ENCODE measurements at places on chromosomes 7 and 10.

- DNase-seq, result no peak
Observed at GRCh38 chr7:90409667-90410066, 6.4 kb downstream of the CLDN12 start.

GRCh38 chr10:70503776-70504175 is 25.2 kb downstream of the PALD1 start:
- DNase-seq, result no peak

- no peak for DNase-seq
Observed at GRCh38 chr7:130655286-130655685, 13.3 kb downstream of the COPG2 start.

DNA sequence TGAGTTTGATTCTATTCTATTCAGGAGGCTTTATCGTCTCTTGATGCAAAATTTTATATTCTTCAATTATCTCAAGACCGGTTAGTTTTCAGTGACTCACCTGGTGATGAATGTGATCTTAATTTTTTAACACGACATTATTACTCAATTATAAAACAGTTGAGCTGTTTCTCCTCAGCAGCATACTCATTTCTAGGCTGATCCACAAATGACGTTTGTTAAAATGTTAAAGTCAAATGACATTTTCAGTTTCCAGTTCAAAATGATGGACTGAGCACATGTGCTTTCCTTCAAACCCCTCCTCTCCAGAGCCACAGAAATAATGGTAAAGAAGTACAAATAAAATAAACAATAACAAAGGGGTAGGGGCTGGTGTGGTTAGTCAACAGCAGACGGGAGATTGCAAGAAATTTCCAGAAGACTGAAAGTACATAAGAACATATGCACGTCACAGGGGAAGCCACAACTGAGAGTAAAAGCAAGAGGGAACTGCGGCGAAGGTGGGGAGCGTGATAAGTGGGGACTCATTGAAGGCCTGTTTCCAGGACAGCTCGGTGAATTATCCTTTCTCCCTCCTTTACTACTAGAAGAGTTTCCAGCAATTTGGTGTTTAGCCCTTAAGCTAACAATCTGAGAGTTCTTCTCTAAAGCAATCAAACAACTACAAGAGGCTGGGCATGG is 10.9 kb downstream of the MACROH2A2 start:
- DNase-seq, result no peak

GRCh38 chr10:119466655-119467054 is 75.9 kb downstream of the RGS10 start:
- DNase-seq, result peak; percentile 28

GRCh38 chr10:58107506-58107905 is 160.2 kb downstream of the IPMK start:
- DNase-seq, result no peak

- no peak for DNase-seq
Observed at GRCh38 chr10:76089556-76090180, 658.2 kb downstream of the LRMDA start.

DNA sequence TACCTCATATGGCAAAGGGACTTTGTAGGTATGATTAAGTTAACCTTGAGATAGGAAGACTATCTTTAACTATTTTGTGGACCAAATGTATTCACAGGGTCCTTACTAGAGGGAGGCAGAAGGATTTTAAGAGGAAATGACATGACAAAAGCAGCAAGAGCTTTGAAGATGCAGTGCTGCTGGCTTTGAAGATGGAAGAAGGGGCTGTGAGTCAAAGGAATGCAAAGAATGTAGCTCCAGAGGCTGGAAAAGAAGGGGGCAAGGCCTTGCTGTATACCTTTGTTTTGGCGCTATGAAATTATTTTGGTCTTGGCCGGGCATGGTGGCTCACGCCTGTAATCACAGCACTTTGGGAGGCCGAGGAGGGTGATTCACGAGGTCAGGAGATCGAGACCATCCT is 3.2 kb upstream of the NRBF2 start:
- no peak for DNase-seq

DNA sequence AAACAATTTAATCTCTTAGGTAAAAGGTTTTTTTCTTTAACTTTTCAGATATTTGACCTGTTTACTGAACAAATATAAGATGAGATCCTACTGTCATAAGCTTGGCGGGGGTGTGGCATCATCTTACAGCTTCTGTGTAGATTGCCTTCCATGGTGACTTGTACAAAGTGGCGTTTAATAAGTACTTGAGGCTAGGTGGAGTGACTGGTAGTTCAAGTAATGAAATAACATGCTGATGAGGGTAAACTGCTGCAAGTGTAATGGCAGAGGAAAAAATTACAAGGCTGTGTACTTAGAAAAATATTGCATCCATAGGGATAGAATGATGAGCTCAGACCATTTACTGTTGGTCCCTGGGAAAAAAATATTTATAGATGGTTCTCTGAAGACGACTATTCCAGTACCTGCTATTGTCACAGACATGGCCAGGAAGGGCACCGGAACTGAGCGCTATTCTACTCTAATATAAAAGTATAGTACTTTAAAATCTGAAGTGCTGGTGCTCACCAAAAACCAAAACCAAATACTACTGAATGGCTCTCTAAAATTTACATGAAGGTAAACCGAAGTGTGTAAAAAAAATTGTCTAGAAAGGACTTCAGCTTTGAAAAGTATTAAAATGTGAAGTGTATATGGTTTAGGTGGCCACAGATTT is 42.4 kb downstream of the DNAH11 start:
- DNase-seq, result no peak

GRCh38 chr10:20898866-20899535 is 1.9 kb upstream of the NEBL start:
- no peak for DNase-seq

DNA sequence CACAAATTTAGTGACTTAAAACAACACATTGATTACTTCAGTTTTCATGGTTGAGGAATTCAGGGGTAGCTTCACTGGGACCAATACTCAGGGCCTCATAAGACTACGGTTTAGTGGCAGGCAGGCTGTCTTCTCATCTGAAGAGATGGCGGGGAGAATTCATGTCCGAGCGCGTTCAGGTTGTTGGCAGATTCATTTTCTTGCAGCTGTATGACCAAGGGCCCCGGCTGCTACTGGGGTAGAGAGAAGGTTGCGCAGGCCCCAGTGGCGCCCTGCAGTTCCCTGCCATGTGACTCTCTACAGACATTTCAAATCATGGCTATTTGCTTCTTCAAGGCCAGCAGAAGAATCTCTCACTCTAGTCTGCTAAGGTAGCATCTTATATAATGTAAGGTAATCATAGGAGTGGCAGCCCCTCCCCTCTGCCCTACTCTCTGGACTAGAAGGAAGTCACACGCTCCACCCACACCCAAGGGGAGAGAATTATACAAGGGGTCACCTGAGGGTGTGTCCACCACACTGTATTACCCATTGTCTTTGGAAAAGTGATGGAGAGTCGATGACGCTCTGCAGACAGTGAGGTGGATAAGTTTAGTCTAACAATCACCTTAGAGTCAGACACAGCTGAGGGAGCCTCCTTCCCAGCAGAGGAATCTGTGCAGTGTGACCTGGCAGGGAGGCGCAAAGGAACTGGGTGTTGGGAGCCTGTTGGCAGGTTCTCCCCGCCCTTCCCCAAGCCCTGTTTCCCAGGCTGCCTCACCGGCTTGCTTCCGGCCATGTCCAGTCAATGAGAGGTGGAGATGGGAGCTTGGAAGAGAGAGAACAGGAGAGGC is 35.7 kb upstream of the PLEKHA1 start:
- no peak for DNase-seq

DNA sequence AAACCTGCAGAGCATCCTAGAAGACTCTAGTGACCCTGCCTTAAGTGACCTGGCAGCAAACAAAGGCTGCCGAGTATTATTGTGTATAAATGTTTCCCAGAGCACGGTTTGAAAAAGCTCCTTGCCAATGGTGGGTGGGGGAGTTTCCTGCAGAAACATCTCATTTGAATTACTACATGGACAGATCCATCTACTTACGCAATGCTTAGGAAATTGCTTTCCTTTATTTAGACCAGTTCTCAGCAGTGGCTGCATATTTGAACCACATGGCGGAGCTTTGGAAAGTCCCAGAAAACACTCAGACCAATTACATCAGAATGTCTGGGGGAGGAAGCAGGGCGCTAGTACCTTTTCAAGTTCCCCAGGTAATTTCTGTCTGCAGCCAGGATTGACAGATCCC is 560.9 kb downstream of the SDK1 start:
- DNase-seq, result no peak

GRCh38 chr7:25068502-25069213 is 56.4 kb downstream of the CYCS start:
- DNase-seq, result no peak

Measured in activated CD4-positive, alpha-beta T cell treated with anti-CD3 and anti-CD28 coated beads for 4 hours (primary cell).